ENCODE measurements at places on chromosomes 2 and 18.

- no peak for DNase-seq
Observed at GRCh38 chr2:31446848-31447247, 32.3 kb upstream of the XDH start.

DNA sequence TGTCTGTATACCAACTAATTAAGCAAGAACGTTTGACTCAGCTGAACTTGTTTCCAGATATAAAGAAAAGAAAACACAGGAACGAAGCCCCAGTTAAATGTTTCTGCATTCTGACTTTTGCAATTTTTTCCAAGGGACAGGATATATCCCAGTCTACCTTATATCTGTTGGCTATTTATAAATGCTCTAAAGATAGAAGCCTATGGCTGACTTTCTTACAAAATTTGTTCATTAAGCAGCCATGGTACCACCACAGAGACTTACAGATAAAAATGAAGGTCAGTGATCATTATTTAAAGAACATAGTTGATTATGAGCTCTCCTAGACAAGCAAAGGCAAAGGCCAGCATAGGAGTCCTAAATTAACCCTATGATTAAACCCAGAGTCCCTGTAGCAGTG is 462.7 kb upstream of the SPHKAP start:
- no peak for DNase-seq

DNA sequence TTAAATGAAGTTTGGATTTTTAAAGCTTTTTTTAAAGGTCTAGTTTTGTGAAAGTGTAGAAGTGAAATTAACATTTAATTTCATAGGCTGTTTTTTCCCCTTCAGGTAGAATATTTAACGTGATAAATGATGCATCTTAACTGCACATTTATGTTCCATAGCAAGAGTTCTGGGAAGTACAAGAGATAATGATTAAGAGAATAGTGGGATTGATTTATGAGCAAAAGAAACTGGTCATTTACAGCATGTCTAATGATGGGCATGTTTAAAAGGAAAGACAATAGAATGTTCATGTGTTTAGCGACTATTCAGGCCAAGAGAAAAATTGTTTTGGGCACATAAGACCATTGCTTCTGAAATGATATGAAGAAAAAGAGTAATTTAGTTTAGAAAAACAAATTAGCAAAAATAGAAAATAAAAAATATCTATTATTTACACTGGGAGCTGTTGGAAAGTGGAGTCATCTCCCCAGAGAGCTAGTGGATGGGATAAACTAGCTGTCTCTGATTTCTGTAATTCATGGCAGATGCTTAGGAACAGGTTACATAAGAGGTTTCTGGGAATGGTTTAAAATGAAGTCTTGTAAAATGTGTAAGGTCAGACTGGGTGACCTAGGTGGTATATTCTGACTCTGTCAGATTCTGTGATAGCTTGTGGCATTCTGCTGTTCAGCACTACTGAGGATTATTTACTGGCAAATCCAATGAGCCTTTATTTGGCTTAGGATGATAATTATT is 60.7 kb downstream of the WDR7 start:
- no peak for DNase-seq

DNA sequence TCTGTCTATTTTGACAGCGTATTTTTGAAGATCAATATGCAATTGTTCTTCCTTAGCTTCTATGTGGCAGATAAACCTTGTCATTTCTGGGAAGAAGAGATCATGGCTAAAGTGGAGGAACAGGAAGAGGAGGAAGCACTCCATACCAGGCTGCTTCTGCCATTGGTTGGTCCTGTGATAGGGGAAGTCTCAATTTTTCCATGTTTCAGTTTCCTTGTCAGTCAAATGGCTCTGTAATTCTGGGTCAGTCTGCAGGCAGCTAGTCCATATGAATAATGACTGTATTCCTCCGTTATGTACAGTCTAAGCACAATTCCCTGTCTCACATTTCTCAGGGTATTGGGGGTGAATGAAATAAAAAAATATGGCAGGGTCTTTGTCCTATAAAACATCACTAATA is 277.6 kb upstream of the CXCR4 start:
- no peak for DNase-seq

- DNase-seq = no peak
Observed at GRCh38 chr2:150256736-150257135, 230.7 kb downstream of the RND3 start.

- no peak for DNase-seq
Observed at GRCh38 chr2:198901894-198902293, 555.8 kb downstream of the SATB2 start.

DNA sequence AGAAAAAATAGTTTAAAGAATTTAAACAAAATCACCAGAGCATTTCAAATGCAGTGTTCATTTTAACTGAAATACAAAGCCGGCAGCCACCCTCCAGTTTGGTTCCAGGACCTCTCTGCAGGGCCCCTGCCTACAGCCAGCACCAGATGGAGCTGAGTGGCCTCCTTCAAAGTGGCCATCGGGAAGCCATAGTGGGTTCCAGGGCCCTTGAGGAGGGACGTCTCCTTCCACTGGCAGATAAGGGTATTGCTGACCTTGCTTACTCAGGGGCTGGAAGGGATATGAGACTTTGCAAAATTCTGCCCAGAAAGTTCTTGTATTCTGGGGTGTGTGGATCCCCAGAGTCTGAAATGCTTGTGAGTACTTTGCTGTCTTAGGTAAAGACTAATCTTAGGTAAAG is 205.2 kb upstream of the APCDD1 start:
- DNase-seq = no peak

DNA sequence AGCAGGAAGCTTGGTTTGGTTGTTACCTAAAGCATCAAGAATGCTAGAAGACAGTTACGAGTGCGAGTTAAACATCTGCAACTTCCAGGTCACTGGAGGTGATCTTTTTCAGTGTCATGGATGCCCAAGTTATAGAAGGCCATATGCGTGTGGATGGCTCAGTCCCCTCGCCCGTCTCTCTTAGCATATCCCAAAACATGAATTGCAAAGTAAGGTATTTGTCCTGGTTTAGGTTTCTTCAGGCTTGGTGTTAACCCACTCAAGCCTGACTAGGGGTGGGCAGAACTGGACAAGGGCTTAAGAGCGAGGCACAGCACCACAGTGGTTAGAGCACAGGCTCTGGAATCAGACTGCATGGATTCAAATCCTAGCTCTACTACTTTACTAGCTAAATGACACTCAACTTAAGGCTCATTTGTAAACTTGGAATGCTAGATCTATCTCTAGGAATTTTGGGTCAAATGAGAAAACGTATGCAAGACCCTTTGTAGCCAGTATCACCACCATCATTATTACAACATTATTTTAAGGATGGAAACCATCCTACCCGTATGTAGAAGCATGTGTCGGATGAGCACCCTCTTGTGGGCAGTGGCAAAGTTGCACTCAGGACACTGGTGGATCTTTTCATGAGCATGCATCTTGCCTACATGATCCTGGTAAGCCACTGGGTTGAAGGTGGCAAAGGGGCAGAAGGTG is 11.2 kb downstream of the ZNF142 start:
- peak; percentile 68 for DNase-seq

- no peak for DNase-seq
Observed at GRCh38 chr2:100632037-100632436, 69.2 kb downstream of the PDCL3 start.

DNA sequence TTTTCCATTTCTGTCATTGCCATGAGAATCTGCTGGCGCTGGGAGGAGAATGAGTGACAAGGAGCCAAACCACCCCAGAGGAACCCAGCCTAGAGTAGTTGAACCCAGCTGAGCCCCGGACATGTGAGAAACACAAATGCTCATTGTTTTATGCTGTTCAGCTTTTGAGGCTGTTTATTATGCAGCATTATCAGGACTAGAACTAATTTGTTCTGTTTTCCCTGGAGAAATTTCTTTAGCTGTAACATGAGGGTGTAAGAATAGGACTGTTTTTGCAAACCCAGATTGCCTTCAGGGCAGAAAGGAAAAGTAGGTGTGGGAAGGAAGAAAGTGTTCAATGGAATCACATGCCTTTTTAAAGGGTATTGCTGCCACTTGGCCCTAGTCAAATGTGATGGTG is 28.5 kb upstream of the DOCK10 start:
- DNase-seq = no peak

DNA sequence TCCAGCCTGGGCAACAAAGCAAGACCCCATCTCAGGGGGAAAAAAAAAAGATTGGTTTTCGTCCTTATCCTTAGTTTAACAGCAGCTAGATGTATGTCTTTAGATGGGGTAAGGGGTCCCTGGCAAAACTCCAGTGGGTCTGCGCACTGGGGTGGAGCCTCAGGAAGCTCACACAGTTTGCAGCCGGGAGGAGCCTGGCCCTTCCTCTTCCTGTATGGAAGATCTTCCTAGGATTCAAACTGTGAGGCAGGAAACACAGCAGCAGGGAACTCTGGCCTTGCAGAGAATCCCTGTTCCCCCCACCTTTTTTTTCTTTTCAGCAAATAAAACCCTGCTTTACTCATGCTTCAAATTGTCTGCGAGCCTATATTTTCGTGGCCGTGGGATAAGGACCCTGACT is 12.5 kb upstream of the GRP start:
- DNase-seq = no peak

- DNase-seq = peak; percentile 65
Observed at GRCh38 chr18:49061991-49062831, 111.4 kb upstream of the SMAD7 start.

- no peak for DNase-seq
Observed at GRCh38 chr18:11008505-11008904, 140.9 kb downstream of the PIEZO2 start.

DNA sequence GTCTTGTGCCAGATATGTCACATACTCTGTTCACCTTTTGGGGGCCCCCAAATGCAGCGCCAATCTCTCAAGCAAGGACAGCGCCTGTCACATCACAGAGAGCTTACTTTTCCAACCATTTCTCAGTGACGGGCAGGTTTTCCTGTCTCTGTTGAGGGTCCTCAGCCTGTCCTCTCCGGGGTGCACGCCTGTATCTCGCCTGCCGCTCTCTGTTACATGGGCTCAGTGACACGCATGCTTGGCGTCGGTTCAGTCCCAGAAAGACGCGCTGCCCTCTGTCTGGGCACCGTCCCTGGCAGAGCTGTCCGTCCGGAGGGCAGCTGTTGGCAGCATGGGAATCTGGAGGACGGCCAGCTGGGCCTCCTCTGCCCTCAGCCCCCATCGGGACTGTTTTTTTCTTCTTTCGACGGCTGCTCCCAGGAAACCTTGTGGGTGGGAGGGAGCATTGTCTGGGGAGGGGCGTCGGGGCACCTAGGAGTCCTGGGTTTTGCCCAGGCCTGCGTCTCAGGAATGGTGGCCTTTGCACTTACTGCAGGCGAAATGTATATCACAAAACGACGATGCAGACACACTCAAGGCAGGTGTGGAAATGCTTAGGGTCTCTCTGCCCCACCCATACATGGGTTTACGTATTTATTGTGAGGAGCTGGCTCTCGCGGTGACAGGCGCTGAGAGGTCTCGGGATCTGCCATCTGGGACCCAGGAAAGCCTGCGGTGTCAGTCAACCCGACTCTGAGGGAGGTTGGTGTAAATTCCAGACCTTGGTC is 30.9 kb downstream of the RTP5 start:
- DNase-seq = no peak

DNA sequence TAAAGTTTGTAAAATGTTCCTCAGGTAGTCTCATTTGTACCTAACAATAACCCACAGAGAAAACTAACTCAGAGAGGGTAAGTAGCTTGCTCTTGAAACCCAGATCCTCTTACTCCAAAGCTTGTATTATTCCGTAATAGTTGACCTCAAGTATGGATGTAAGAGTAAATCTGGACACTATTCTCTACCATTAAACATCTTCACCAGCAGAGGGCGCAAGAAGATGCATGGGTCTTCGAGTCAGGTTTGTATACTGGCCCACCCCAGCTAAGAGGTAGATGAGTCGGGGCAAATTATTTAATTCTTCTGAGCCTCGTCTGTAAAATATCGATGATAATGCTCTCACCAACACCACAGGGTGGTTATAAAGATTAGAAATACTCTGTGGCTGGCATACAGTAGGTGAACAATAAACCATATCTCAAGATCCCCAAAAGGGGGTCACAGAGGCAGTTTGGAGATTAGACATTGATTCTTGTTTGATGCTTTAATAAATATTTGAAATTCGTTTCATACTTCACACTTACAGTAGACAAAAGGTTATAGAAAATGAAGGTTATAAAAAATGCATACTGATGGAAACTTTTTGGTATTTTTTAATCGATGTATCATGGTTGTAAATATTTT is 3.5 kb upstream of the CABLES1 start:
- peak; percentile 57 for DNase-seq

Measured in BE2C (cell line).